Skin of body (tissue), 3 donors: ENCODE measurements at places on chromosomes 7 and 10. TPM values are rescaled to one million over a fixed set of nuclear protein-coding genes. Genes with fewer than 3 reads are reported as not detected.

DNA sequence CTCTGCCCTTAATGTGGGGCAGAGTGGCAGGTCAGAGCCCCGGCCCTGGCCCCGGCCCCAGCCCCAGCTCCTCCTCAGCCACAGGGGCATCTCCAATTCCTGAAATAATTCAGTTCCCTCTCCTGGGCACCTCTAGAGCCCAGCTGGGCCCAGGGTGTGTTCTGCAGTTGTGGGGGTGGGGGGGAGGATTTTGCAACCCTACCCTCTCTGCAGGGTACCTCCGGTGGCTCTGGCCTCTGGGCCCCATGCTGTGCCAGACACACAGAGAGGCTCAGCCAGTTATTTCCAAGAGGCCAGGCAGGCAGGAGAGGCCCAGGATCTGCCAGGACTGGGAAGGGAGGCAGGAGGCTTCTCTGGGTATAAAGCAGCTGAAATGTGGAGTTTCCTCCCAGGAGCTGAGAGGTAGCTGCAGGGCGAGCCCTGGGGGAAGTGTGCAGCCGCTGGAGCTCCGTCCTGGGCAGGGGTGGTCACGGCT is 47.9 kb downstream of the PWWP2B start:
- DNase-seq: no peak

GRCh38 chr10:24469993-24470392 is 253.7 kb downstream of the ARHGAP21 start:
- DNase-seq: no peak

DNA sequence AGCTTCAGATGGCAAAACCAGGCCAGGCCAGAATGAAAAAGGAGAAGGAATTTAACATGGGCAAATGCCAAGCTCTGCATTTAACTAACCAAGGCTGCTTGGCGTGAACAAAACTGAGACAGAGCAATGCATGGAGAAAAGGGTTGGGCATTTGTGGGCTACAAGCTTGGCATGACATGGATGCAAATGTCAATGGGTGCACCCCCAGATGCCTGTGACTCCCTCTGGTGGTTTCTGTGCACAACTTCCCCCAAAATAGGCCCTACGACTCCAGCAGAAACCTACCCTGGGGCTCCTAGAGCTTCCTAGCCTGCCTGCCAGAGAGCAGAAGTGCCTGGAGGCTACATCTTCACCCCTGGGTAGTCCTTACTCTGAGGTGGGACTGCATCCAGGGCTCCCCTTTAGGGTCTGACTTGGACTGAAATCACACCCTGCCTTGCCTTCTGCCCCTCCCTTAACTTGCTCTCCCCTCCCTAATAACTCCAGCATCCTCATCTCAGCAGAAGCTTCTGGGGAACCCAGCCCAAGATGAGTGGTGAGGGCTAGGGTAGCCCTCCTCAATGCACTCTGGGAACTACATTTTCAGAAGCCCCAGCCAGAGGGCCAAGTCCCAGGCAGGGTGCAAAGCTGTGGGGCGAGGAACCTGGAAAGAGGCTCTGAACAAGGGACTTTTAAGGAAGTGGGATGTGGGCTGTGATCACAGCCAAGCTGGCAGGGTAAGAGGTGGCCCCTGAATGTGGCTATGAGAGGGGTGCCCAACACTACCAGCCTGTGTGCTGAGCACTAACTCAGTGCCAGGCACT is 11.3 kb downstream of the GPRIN2 start:
- no peak for DNase-seq

Gene NEUROD6
- 0.30 TPM for total RNA-seq

DNA sequence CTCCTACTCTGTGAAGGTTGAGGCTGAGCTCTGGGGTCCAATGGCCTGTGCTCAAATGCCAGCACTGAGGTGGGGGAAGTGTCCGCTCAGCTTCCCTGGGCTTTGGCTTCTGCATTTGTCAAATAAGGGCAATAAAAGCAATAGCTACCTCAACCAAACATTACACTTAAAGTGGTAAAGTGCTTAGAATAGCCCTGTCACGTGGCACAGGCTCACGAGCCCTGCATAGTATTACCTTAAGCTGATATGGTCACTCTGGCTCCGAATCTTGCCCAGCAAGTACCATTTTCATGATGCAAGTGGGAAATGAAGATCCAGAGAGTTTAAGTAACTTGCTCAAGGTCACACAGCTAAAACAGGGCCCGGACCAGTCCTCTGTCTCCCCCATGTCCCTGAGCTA is 451.1 kb upstream of the ZMIZ1 start:
- no peak for DNase-seq

DNA sequence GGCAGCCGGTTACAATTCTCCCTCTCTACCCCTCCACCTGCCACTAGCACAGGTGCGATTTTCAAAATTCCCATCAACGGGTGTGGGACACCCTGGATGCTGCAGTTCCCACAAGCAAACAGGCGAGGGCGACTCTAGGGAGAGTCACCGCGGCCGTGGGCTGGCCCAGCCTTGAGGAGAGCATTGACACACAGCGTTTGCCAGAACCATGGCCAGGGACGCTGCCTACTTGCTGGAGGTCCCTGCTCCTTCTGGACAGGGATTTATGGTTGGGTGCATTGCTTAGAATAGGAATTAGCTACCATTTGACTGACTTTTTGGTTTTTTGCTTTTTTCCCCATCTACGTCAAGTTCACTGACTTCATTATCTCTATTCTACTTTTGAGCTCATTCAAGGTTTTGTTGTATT is 19.0 kb upstream of the CLDN4 start:
- peak; percentile 6 for DNase-seq

- DNase-seq: no peak
Observed at GRCh38 chr7:2123360-2123759, 109.4 kb downstream of the MAD1L1 start.

DNA sequence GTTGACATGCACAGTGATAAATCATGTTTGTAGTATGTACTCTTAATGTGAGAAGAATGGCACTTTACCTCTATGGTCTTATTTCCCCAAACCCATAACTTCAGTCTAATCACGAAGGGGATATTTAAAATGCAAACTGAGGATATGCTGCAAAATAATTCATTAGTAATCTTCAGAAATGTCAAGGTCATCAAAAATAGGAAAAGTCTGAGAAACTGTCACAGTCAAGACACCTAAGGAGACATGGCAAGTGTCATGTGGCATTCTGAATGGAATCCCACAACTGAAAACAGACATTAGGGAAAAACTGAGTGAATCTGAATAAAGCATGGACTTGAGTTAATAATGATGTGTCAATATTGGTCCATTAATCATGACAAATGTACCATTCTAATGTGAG is 605.5 kb upstream of the ANKRD30A start:
- DNase-seq: no peak
